ENCODE measurements at places on chromosomes 4 and X. TPM values are rescaled to one million over a fixed set of nuclear protein-coding genes. Genes with fewer than 3 reads are reported as not detected.

DNA sequence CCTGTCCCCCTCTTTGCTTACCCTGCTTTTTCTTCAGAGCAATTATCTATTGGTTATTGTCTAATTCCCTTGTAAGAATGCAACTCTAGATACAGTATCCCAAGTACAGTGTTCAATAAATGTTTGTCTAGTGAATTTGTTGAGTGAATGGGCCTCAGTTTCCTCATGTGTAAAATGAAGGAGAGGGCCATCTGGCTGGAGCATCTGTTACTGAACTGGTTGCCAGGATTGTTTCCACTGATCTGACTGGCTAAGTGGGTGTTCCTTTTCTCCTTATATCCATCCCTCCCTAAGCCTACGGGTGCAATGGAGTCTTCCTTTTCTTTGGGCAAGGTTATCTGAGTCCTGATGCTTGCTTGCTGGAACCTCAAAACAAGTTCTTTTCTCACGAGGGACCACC is 185.2 kb upstream of the RPS6KA3 start:
- peaks cover 3% of the 10 kb centered on the region for H3K27me3 ChIP-seq
- peaks cover 53% of the 10 kb centered on the region for H3K4me1 ChIP-seq
- peaks cover 5% of the 10 kb centered on the region for H3K36me3 ChIP-seq
- no peak for DNase-seq
- H3K27ac ChIP-seq: peak overlapping the region; percentile 91

DNA sequence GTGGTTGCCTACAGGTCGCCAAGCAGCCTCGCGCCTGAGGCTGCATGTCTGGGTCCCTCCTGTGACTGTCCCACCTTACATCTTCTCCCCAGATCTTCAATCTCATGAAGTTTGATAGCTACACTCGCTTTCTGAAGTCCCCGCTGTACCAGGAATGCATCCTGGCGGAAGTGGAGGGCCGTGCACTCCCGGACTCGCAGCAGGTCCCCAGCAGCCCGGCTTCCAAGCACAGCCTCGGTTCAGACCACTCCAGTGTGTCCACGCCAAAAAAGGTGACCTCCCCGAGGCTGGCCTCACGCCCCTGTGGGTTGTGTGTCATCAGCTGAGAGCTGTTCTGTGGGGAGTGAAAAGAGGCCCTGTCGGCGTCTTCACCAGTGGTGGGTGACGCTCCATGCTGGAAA is 24.9 kb upstream of the HGFAC start:
- no peaks in the 10 kb centered on the region for H3K27me3 ChIP-seq
- no peak for DNase-seq
- no peaks in the 10 kb centered on the region for H3K4me1 ChIP-seq
- H3K36me3 ChIP-seq: no peaks in the 10 kb centered on the region

GRCh38 chr4:2322227-2322626 is 60.3 kb upstream of the MXD4 start:
- H3K4me3 ChIP-seq: no peak overlapping the region
- H3K27ac ChIP-seq: no peak overlapping the region
- no peaks in the 10 kb centered on the region for H3K27me3 ChIP-seq

- no peaks in the 10 kb centered on the region for H3K27me3 ChIP-seq
- no peak overlapping the region for H3K4me3 ChIP-seq
These were observed 620.6 kb downstream of the BCOR start for GRCh38 chrX:39477031-39477761.

DNA sequence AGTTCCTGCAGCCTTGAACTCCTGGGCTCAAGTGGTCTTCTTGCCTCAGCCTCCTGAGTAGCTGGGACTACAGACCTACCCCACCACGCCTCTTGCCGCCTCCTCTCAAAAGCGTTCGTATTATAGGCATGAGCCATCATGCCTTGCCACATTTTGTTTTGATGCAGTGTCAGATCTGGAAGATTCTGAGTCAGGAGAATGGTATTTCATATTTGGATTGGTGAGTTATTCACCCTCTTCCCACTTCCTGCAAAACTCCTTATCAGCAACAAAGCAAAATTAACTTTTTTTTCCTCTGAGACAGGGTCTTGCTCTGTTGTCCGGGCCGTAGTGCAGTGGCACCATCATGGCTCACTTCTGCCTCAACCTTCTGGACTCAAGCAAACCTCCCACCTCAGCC is 29.6 kb downstream of the REST start:
- H3K4me3 ChIP-seq: no peak overlapping the region
- DNase-seq: no peak
- H3K4me1 ChIP-seq: peaks cover 7% of the 10 kb centered on the region
- peaks cover 40% of the 10 kb centered on the region for H3K36me3 ChIP-seq
- H3K27me3 ChIP-seq: no peaks in the 10 kb centered on the region

DNA sequence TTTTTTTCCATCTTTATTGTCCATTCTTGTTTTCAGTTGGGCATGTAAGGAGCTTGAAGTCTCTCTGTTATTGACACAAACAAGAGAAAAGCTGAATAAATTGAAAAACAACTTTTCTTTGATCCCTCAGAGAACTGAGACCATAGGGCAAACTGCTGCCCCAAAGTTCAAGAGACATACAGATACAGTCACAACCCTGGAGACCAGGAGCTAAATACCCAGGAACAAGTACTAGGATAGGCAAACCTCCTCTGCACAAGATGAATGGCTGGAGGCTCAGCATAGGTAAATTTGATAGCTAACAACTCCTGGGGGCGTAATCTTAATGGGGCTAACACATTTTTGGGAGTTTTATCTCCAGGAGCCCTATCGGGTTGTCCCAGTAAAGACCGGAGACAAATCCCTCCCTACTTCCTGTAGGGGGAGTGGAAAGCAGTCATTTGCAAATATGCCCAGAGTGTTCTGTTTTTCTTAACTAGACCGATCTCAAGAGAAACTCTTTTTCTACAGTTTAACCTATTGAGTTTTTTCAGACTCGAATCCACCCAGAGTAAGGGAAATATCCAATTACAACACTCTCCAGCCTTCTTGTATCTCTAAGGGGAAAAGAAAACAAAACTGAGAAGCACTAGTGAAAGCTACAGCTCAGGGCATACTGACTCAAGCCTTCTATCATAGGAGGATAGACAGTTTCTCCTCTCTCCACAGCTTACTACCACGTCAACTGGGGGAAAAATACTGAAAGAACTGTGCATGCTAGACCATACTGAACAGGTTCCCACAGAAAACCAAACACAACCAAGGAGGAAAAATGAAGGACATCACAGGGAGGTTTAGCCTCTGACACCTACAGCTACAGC is 23.1 kb downstream of the MAGEA8 start:
- H3K4me3 ChIP-seq: peak overlapping the region; percentile 48
- peaks cover 5% of the 10 kb centered on the region for H3K27me3 ChIP-seq
- H3K27ac ChIP-seq: no peak overlapping the region
- H3K36me3 ChIP-seq: no peaks in the 10 kb centered on the region

DNA sequence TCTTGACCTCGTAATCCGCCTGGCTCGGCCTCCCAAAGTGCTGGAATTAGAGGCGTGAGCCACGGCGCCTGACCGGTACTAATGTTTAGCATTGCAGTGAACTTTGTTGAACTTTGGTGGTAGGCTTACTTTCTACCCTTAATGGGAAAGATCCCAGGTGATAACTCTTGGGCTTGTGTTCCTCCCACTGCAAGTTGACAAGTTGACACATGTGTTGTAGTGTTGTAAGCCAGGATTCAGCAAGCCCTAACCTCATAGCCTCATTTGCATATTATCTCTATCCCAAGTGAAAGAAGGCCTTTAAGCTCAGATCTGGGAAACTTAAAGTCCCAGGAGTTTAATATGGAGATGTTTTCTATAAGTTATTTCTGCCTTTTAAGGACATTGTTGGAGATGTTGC is 80.0 kb upstream of the CLCN4 start:
- no peak overlapping the region for H3K4me3 ChIP-seq
- DNase-seq: no peak

GRCh38 chr4:159280442-159281172 is 177.7 kb downstream of the RAPGEF2 start:
- DNase-seq: no peak
- no peak overlapping the region for H3K27ac ChIP-seq
- peaks cover 3% of the 10 kb centered on the region for H3K36me3 ChIP-seq

The RBM46 gene
- total RNA-seq: not detected

The ZAR1 gene
- total RNA-seq: not detected
